Activated T-cell treated with anti-CD3 and anti-CD28 coated beads for 1 hour (primary cell): ENCODE measurements at places on chromosomes 7 and 10.

- DNase-seq, result no peak
Measured at GRCh38 chr7:97004247-97005182, 838 bp upstream of the DLX6 start.

- DNase-seq, result no peak
Measured at GRCh38 chr10:125392609-125393008, 232.2 kb upstream of the CTBP2 start.

- no peak for DNase-seq
Measured at GRCh38 chr10:44435196-44435595, 50.3 kb upstream of the CXCL12 start.

- no peak for DNase-seq
Measured at GRCh38 chr10:36872702-36873393, 252.6 kb upstream of the ANKRD30A start.

- DNase-seq, result no peak
Measured at GRCh38 chr10:73828161-73828560, 16.8 kb upstream of the NDST2 start.

GRCh38 chr10:12724807-12725579 is 276.5 kb downstream of the CCDC3 start:
- no peak for DNase-seq
